Putamen (tissue), 1 donor: ENCODE measurements at places on chromosomes 11 and 22.

- DNase-seq = no peak
These were observed 69.6 kb downstream of the RAB30 start for GRCh38 chr11:83002053-83002452.

DNA sequence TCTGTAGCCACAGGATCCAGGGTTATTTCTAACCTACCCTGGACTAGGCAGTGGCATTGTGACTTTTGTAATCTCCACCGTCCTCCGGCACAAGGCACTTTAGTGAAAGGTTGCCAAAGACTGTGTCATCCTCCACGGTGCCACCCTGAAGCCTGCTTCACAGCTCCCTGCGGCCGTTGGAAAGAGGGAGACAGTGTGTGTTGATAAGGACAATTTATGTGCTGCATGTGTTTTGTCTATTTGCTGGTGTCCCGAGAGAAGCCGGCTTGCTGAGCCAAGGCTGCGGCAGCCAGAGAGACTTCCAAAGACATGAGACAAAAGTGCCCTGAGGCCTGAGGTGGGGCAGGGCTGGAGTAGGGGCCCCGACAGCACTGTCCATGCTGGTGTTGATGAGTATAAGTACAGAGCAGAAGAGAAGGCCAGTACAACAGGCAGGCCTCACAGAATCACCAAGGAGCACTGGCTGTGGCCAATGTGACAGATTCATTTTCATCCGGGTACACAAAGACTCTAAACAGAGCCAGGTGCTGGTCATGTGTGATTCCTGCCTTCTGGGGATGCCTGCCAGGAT lies 40.9 kb downstream of the GALNT18 start:
- DNase-seq = no peak

GRCh38 chr11:87726506-87726905 lies 448.7 kb downstream of the RAB38 start:
- no peak for DNase-seq

DNA sequence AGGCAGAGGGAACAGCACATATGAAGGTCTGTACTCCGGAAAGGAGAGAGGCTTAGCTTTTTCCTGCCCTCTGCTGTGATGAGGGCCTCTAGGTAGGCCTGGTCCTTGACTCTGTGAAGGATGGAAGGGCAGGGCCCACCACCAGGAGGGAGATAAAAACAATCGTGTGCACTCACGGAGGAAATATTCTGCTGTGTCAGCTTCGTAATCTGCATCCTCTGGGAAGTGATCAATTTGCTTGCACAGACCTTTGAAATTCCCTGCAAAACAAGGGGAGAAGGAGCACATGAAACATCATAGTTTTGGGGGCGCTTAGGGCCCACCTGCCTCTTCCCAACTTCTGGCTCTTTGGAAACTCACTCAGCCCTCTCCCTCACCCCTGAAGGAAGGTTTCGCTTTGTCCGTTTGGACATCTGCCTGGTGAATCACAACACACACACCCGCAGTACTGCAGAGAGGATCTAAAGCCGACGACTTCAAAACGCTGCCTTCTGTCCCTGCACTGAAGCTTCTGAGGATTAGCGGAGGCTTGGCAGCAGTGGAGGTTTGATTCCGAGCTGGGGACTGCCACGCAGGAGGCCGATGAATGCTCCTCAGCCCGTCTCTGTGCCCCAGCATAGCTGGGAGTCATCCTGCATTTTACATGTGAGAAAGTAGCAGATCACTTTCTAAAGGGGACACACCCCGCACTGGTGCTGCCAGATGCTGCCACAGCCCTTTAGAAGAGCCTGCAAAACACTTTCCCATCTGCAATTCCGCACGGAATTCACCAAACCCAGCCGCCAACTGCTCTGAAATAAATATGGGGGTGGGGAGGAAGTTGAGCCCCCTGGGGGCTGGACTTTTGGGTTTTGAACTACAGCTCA lies 58.6 kb upstream of the EIF3D start:
- DNase-seq = no peak

GRCh38 chr11:129724866-129725265 lies 90.8 kb upstream of the TMEM45B start:
- no peak for DNase-seq

DNA sequence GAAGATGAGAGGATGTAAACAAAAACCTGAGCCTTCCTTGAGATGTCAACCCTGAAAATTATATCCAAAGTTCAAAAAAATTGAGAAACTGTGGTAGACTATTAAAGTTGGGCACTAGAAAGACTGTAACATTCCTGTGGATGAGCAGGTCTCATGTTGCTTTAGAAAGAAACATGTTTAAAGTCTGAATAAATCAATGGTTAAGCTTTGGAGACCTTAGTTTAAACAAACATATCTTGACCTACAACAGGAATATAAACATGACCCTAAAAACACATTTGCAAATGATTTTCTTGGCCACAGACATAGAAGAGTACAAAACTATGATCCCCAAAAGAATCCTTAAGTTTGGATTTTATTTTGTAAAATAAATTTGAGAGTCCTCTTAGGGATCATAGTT lies 38.1 kb upstream of the PCF11 start:
- no peak for DNase-seq

GRCh38 chr22:37184816-37185541 lies 3.1 kb downstream of the C1QTNF6 start:
- DNase-seq = no peak

DNA sequence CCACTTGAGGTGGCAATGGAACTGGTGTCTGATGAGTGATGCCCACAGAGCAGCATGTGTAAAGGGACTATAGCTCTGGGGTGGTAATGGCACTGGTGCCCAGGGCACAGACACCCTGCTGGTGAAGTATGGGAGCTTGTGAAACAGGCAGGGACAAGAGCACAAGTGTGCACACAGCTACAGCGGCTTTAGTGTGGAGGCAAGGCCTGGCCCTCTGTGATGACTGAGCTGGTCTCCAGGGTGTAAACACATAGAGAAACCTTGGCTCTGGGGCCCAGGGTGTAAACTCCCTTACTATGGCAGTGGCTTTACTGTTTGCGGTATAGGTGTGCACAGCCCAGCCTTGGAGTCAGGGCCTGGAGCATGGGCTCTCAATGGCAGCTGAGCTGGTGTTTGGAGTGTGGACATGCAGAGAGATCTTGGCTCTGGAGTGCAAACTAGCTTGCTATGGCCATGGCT lies 46.3 kb downstream of the BIRC2 start:
- no peak for DNase-seq

GRCh38 chr11:15062599-15062998 lies 10.8 kb upstream of the CALCB start:
- DNase-seq = no peak

DNA sequence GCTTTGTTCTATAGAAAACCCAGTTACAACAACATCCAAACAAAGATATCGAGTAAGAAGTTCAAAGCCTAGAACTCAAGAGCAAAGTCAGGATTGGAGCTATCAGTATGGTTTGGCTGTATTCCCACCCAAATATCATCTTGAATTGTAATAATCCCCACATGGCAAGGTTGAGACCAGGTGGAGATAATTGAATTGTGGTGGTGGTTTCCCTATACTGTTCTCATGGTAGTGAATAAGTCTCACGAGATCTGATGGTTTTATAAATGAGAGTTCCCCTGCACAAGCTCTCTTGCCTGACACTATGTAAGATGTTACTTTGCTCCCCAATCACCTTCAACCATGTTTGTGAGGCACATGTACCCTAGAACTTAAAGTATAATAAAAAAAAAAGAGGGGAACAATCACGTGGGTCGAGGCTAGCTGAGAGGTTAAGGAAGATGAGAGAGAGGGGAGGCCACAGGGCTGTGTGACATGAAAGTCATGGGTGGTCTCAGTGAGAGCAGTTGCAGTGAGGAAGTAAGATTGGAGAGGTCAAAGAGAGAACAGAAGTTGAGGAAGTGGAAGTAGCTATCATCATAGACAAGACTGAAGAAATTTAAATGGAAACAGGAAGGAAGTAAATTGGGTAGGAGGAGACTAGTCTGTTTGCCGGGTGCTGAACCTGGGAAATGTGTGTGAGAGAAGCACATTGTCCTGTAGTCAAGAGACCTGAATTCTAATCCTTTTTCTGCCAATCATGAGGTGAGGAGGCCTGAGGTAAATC lies 80.1 kb upstream of the CD44 start:
- no peak for DNase-seq

GRCh38 chr11:134521001-134521400 lies 109.0 kb upstream of the B3GAT1 start:
- DNase-seq = no peak

DNA sequence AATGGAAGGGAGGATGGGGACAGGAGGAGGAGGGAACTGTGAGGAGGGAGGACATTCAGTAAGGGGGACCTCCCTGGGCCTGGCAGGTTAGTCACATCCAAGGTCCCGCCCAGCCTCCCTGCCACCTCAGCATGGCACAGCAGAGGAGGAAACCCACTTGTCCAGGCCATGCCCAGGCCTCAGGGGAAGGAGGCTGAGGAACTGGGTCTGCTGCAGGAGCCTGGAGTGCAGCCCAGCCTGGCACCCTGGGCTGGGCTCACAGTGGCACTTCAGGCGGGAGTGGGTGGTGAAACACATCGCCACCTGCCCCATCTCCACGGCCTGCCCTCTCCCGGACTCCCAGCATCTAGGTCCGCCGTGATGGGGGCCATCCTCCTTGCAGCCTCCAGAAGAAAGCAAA lies 17.2 kb upstream of the KLHL35 start:
- no peak for DNase-seq

DNA sequence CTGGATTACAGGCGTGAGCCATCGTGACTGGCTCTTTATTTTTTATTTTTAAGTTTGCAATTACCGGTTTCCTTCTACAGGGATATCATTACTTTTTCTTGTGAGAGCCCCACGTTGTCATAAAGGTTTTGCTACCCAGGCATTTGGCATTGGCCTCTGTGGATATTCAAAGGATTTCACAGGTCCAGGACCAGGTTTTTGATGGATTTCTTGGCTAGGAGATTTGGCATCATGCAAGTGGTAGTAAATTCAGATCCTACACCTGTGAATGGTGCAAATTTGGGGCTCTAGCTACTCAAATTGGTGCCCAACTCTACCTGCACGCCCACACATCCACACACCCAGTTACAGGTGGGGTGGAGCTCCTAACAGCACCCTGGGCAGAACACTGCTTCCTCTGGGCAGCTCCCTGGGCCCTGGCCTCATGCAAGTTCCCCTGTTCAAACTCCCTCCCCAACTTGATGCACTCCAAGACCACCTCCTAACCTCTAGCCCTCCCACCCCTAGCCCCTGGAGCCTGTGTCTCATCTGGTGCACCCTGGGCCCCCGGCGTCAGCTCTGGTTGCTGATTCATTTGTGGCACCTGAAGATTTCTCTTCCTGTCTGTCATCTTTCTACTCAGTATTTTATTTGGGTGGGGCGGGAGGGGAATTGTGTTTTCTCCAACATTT lies 9.3 kb upstream of the MRGPRD start:
- DNase-seq = no peak

DNA sequence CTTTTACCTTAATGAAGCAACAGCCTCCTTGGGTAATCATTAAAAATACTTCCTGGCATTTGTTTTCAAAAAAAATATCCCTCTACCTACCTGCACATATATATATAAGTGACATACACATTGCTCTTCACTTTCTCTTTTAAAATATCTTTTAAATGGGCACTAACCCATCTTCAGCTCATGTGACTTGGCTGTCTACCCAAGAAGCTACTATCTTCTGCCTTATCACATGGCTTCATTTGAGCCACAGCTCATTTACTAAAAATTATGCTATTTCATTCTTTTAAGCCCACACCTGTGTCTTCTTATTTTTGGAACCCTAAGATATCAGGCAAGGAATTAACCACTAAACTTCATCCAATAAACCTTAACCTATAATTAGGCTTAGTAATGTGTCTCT lies 37.0 kb upstream of the SOX6 start:
- no peak for DNase-seq

GRCh38 chr11:31303644-31304180 lies 65.8 kb downstream of the DCDC1 start:
- DNase-seq = no peak

GRCh38 chr22:36305813-36306212 lies 52.9 kb downstream of the APOL1 start:
- no peak for DNase-seq

DNA sequence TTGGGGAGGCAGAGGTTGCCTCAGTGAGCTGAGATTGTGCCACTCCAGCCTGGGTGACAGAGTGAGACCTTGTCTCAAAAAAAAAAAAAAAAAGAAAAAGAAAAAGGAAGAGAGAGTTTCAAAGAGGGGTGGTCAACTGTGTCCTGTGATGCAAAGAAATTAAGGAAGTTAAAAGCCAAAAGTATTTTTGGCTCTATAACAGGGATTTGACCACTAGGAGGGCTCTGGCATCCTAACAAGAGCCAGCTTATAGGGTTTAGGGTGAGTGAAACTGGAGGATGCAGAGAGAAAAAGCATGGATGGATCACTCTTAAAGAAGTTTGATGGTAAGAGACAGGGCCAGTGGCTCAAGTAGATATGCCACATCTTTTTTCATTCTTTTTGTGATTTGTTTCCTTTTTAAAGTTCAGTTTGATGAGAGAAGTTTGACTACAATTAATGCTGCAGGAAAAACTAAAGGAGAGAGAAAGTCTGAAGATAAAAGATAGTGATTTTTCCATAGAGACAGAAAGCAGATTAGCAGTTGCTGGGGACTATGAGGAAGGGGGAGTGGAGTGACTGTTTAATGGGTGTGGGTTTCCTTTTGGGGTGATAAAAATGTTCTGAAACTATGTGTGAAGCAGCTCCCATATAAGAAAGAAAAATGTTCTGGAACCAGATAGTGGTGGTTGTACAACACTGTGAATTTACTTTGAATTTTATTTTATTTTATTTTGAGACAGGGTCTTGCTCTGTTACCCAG lies 11.1 kb upstream of the MICAL2 start:
- DNase-seq = no peak

GRCh38 chr11:84800755-84801346 lies 826.3 kb downstream of the DLG2 start:
- DNase-seq = peak; percentile 11

- DNase-seq = no peak
These were observed 18.2 kb upstream of the OR10W1 start for GRCh38 chr11:58286249-58286648.

- no peak for DNase-seq
These were observed 75.7 kb upstream of the MYO18B start for GRCh38 chr22:25666308-25666707.

GRCh38 chr11:84558085-84558905 lies 1068.8 kb downstream of the DLG2 start:
- no peak for DNase-seq

- DNase-seq = no peak
These were observed 14.2 kb downstream of the GATD1 start for GRCh38 chr11:763073-763463.

DNA sequence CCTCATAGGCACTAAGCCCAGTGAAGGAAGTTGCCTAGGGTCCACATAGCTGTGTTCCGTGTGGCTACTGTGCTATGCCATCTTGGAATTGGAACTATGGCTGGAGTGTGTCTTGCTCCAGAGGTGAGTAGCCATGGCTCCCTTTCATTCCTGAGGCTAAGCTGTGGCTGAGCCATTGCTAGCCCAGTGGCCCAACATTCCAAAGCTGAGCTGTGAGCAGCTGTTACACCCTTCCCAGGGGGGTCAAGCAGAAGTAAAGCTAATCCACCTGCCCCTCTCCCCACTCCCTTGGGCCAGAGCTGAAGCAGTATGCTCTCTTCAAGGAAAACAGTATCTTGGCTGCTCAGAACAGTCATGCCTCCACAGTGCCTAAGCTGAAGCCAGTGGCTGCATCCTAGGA lies 51.1 kb downstream of the USP35 start:
- no peak for DNase-seq
